CD8-positive, alpha-beta memory T cell (primary cell): ENCODE measurements at places on chromosomes 13 and 19.

DNA sequence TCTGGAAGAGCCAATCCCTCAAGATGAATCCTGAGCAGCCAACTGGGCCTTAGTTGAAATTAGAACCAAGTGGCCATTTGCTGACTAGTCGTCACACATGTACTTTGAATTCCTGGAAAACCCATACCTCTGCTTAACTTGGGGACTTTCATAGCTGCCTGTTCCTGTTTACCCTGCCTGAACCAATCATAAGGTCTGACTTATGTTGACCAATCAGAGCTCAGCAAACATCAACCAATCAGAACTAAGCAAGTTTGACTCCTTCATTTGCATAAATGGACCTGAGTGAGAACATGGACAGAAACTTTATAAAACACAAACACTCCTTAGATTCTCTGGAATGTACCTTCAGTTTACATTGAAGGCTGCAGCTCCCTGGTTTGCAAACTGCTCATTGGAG is 50.8 kb downstream of the LATS2 start:
- DNase-seq = no peak

DNA sequence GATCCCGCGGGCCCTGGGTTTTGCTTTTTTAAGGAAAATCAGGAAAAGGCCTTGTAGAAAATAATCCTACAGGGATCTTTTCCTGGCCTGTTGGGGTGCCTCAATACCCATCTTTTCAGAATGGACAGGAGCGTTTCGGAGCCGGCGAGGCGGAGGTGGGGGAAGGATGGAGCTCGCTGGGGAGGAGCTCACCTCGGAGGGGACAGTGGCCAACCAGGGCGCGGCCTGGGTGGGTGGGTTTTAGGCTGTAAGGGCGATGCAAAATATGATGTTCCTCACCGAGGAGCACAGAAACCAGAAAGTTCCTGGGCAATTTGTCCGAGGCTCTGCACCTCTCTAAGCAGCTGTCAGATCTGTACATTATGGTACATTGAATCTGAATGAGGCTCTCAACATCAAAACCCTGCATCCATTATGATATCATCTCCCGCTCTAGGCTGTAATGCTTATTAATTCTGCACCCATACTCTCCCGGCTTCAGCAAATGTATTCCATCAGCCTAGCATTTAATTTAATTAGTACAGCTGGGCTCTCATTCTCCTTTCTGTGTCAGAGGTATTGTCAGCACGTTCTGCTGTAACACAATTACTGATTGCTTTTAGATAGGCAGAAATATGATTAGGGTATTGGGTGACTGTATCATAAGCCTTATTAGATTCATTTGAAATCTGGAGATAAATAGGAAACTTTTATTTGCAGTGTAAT is 90.3 kb upstream of the SOX1 start:
- DNase-seq = no peak

- no peak for DNase-seq
Measured at GRCh38 chr19:55087542-55087901, 11.9 kb downstream of the EPS8L1 start.

GRCh38 chr13:59641261-59641660 is 522.5 kb downstream of the DIAPH3 start:
- no peak for DNase-seq

DNA sequence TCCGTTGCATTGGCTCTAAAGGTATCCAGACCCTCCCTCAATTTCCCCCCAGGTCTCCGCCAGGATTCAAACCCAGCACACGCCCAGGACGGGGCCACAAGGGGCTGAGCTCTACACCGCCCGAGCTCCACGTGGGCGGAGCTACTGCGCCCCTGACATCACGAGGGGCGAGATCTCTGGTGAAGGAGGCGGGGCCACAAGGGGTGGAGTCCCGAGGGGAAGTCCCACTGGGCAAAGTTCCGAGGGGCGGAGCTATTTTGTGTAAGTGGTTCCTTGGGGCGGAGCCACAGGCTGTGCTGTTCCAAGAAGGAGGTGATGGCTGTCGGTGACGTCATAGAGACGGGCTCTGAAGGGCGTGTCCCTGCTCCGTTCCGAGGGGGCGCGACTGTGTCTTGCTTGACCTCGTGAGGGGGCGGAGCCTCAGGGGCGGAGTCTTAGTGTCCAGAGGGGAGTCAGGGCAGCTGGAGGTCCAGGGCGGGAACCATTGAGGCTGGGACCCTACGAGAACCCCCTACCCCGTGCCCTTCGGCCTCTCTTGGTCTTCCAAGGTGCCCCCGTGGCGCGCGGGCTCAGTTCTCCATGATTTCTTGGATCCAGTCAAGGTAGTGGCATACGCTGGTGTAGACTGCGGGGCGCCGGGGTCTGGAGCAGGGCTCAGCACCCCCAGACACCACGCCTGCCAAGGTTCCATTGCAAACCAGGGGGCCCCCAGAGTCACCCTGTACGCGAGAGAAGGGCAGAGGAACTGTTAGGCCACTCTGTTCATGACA is 1.3 kb upstream of the KLK8 start:
- no peak for DNase-seq

GRCh38 chr19:45498411-45499195 is at the start of gene PPM1N:
PPM1N (plus strand) TSS chr19:45498443; CDS start chr19:45498473, 30 bp downstream.
- peak; percentile 64 for DNase-seq

- no peak for DNase-seq
Measured at GRCh38 chr19:40920300-40921004, 38.4 kb upstream of the CYP2A7 start.

- no peak for DNase-seq
Measured at GRCh38 chr13:84994582-84994981, 804.6 kb downstream of the SLITRK6 start.

GRCh38 chr19:10045371-10045770 is 32.1 kb downstream of the RDH8 start:
- no peak for DNase-seq

- DNase-seq = no peak
Measured at GRCh38 chr13:99642841-99643240, 141.6 kb downstream of the TM9SF2 start.

- no peak for DNase-seq
Measured at GRCh38 chr13:23159205-23159759, 21.5 kb upstream of the SGCG start.

DNA sequence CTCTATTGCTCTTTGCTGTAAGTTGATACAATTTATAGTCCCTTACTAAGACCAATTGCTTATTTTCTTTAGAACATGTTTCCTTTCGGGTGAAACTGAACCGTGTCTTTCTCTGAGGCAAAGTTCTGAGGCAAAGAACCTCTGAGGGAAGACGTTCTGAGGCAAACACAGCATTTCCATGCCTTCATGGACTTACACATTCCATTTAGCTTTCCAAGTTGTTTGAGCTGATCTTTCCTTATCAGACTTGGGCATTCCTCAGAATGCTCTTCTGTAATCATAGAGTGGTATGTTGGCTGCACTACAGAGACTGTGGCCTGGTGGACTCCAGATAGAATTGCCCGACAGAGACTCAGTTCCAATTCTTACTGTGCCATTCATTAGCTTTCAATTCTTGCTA is 579.1 kb downstream of the KCTD12 start:
- no peak for DNase-seq

- DNase-seq = no peak
Measured at GRCh38 chr13:98848746-98849145, 96.3 kb upstream of the SLC15A1 start.

- no peak for DNase-seq
Measured at GRCh38 chr13:46374710-46375109, 12.3 kb downstream of the RUBCNL start.

DNA sequence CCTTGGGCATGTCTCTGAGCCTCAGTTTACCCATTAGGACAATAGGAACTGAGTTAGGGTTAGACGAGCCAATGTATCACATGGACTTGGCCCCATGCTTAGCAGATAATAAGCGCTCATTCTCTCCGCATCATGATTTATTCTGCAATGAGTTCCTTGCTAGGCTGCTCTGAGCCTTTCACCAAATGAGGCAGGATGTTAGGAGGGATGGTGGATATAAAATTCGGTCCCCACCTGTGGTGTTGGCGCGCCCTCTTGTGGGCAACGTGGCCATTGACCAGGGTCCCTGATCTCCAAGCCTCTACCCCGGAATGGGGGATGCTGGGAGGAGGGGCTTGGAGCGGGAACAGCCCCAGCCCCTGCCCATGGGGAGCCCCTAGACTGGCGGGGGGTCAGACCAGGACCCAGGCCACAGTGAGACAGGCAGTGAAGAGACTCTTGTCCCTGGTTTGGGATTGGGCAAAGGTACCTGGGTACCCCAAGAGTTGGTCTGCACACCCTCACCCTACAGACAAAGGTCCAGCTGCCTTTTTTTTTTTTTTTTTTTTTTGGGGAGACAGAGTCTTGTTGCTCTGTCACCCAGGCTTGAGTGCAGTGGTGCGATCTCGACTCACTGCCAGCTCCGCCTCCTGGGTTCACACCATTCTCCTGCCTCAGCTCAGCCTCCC is 43.9 kb downstream of the CERS4 start:
- peak; percentile 70 for DNase-seq

- DNase-seq = peak; percentile 73
Measured at GRCh38 chr19:5805462-5806132, 730 bp downstream of the NRTN start.
